Activated gamma-delta T cell treated with anti-CD3 and anti-CD28 coated beads, Interleukin-2, amount 50 U/mL, for 16 hours (primary cell): ENCODE measurements at places on chromosomes 6 and 20.
A peak's percentile ranks its signal among the peaks of the same experiment; 100 is the strongest.

- no peak for DNase-seq
These were observed 858 bp downstream of the FAM83D start for GRCh38 chr20:38926934-38927616.

DNA sequence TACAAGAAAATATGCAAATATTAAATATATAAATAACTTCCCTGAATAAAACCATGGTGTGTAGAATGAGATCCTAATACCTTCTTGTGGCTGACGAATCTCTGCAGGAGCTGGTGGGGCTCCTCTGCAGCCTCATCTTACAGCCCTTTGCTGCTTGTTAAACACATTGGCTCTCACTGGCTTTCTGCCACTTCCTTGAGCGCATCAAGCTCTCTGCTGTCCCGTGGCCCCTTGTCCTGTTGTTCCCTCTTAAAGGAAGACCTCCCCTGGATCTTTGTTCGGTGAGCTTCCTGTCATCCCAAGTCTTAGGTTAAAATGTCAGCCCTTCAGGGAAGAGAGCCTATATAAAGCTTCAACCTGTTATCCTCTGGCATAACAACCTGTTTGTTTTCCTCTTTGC lies 519.6 kb downstream of the DOK5 start:
- DNase-seq, result no peak

DNA sequence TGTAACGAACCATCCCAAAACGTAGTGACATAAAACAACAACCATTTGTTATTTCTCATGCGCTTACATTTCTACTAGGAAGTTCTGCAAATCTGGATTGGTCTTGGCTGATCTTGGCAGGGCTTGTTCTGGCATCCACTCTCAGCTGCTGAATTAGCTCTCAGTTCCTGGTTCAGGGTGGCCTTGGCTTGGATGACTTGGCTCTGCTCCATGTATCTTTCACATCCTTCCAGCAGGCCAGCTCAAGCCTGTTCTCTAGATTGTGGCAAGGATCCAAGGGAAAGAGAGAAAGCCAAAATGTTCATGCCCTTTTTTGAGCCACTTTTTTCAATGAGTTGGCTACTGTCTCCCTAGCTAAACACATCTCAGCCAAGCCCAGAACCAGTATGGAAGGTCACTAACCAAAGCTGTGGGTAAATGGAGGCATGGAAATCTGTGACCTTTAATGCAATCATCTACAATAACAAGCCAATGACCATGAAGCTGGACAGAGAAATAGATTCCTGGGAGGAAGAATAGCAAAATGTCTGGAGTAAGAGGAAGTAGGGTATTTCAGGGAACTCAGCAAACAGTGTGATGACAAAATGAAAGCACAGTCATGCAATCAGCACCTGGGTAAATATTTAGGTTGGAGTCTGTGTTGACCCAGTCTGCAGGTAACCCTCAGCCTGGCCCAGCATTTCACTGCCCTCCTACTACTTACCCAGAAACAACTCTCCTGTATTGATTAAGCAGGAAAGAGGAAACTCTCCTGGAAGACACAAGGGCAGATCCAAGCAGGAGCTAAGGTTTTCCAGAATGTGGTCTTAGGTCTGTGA lies 32.7 kb upstream of the SNAP25 start:
- no peak for DNase-seq

GRCh38 chr20:63959699-63960075 lies 3.5 kb upstream of the UCKL1 start:
- DNase-seq, result no peak

DNA sequence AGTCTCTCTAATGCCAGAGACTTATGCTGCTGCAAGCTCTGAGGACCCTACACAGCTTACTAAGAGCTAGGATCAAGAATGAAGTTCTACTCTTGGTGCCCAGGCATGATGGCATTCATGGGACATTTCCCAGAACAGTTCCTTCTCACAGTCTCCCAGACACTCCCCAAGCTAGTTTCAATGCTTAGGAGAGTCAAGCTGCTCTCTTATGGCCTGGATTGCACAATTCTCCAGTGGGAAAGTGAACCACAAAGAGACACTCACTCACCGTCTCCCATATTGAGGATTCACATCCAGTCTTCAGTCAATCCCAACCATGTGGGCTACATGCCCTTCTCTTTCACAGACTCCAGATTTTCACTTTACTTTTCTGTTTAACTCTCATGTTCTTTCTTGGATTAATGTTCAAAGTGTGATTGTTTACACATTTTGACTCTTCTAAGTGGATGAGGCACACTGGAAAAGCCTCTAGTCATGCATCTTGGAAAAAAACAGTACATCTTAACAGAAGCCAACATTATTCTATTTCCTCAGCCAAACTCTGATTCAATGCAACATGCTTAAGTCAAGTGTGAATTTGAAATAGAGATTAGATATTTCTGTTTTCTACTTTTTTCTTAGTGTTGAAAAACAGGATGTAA lies 447.8 kb upstream of the BTBD3 start:
- no peak for DNase-seq

GRCh38 chr6:51644426-51644825 lies 443.0 kb downstream of the PKHD1 start:
- no peak for DNase-seq

- DNase-seq, result no peak
These were observed 548.9 kb downstream of the PRKN start for GRCh38 chr6:162178666-162179065.

DNA sequence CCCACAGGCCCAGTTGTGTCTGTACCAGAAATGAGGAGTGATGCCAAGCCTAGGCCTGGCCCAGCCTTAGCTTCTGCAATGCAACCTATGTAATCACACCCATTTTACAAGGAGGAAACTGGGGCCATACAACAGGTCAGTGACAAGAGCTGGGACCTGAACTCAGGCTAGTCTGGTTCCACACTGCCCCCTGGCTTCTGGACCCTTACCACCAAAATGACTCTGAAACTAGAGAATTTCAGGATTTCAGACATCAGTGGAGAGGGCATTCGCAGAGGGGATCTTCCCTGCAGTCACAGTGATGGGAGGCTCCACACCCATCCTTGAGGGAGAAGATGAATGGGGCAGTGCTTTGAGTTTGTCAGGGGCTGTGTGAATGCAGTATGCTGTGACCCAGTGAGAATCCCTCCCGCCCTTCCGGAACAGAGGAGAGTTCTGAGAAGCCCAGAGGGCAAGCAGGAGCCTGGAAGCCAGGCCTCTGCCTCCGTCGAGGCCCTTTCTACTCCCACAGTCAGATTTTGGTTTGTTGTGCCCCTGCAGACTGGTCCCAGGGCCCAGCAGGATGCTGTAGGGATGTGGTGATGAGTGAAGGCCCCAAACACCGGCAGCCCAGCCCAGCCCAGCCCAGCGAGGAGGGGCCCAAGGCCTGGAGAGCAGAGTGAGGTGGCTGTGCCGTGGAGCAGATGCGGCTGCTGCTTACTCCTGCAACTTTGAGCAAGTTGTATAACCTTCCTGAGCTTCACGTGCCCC lies 48.1 kb upstream of the MYL9 start:
- no peak for DNase-seq

GRCh38 chr6:142055219-142055618 lies 77.5 kb upstream of the GJE1 start:
- DNase-seq, result no peak

- DNase-seq, result no peak
These were observed 14.0 kb upstream of the MAPK13 start for GRCh38 chr6:36116066-36116864.

DNA sequence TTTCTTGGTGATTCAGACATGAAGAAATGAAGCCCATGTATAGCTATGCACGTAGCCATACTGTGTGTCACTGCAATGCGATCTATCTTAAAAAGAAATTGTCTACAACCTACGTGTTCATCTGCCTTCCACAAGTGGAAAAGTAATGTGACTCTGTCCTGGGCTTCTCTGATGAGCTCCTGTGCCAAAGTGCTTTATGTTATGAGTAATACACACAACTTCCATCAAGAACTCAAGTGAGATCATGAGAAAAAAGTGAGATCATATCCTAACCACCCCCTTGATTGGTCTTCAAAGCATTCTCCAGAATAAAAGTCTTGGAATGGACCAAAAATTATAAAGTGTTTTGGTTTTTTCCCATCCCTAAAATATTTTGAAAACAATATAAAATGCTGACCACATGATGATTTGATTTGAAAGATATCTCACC lies 114.3 kb downstream of the DST start:
- DNase-seq, result no peak

DNA sequence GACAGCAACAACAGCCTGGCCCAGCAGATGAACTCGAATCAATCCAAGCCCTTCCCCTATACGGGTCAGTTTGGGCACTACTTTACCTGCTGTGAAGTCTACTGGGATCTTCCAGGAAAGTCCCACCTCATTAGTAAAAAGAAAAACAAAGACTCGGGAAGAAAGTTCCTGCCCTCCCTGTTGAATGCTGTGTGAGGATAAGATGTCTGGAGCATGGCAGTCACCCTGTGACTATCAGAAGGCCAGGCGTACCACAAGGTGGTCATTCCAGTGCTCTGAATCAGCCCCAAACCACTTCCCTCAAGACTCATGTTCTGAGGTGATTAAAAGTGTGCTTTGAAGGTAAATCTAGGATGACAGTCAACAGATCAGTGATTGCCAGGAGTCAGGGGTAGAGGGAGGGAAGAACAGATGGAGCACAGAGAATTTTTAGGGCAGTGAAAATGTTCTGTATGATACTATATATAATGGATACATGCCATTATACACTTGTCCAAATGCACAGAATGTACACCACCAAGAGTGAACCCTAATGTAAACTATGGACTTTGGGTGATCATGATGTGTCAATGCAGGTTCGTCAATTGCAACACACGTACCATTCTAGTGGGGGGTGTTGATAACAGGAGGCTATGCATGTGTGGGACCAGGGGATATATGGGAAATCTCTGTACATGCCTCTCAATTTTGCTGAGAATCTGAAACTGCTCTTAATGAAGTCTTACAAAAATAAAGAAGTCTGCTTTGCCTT lies 14.7 kb downstream of the FKBP1A start:
- DNase-seq, result no peak

GRCh38 chr6:46983007-46983411 lies 59.1 kb downstream of the ADGRF1 start:
- no peak for DNase-seq

DNA sequence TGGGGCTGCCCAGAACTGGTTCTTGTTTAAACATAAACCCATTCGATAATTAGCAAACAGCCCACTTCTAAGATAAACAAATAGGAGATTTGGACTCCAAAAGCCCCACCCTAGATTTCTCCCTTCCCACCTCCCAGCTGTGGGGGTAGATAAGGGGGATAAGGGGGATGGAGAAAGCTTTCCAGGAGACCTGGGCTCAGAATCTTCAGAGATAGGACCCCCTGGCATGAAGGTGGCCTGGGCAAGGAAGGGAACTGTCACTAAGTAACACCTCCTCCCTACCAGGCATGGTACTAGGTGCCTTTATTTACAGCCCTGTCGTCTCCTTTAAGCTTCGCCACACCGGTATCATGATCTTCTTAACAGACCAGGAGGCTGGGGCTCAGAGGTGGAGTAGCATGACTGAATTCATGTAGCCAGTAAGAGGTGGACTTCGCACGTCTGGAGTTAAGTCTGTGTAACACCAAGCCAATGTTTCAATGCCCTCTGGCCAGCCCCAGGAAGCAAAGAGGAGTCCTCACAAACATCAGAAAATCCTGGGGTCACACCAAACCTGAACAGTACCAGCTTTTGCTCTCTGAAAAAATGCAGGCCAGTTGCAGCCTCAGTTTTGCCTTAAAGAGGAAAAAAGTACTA lies 4.6 kb downstream of the SDC4 start:
- DNase-seq, result no peak

DNA sequence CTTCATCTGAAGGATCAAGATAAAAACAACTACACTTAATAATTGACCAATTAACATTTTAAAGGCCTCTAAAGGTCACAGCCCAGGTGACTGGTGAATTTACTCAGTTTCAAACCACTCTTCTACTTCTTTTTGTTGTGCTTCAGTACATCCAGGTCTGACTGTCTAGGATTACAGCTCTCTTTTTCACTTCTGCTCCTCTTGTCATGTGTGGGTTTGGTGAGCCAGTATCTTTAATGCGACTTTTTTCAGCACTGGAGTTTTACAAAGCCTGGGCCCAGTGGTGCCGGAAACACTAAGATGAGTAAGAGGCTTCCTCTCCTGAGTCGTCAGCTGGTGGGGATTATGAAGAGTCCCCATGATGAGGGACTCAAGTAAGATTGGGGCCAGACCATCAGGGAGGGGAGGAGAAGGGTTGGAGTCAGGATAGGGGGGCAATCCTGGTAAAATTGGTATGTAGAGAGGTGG lies 27.0 kb downstream of the HECA start:
- DNase-seq, result peak; percentile 59

DNA sequence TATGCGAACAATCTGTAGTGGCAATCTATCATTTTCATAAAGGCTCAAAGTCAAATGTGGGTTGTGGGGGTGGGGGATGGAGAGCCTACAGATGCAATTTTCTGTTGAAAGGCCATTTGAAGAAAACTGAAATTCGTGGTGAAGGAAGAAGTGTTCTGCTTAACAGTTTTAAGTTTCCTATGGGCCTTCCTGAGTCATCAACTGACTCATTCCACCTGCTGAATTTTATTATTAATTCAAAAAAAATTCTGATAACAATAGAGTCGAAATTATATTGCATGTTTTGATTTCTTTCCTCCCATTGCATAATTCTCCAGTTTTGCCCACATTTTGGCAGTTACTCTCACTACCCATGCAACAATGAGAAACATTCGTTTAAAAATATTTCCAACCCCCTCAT lies 622.3 kb upstream of the ARID1B start:
- no peak for DNase-seq

- DNase-seq, result no peak
These were observed 58.7 kb downstream of the STXBP5 start for GRCh38 chr6:147262946-147263345.

GRCh38 chr6:56101141-56101553 lies 146.2 kb downstream of the COL21A1 start:
- no peak for DNase-seq

GRCh38 chr6:48765352-48765961 lies 654.5 kb upstream of the PTCHD4 start:
- no peak for DNase-seq

DNA sequence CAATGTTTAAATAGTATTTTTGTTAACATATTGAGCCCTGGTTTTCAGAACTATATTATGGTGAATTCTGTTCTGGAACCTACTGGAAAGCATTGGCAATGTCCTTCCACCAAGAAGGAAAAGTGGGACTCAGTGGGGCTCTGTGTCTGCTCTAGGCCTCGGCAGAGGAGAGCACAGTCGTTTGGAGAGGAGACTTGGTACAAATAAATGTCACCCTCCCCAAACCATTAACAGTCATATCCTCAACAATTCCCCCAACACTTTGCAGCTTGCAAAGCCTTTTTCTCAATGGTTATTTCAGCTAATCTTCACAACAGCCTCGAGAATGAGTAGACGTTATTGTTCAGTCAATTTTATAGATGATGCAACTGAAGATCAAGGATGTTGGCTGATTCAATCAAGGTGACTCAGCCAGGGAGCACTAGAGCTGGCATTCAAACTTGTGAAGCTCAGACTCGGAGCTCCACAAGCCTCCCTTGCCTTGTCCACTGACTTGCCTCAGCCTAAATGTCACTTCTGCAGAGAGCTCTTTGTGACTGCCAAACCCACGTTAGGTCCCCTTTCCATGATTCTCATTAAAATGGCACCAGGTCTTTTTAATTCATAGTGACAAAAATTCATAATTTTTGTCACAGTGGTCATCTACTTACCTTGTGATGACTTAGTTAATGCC lies 60.6 kb downstream of the TOX2 start:
- DNase-seq, result no peak

GRCh38 chr6:49692534-49692933 lies 20.8 kb downstream of the CRISP2 start:
- DNase-seq, result no peak

GRCh38 chr6:62479697-62480220 lies 193.7 kb upstream of the KHDRBS2 start:
- no peak for DNase-seq

GRCh38 chr20:61437280-61438206 lies 185.5 kb downstream of the CDH4 start:
- DNase-seq, result no peak
